ENCODE measurements at places on chromosomes 11 and 22. TPM values are rescaled to one million over a fixed set of nuclear protein-coding genes. Genes with fewer than 3 reads are reported as not detected.

DNA sequence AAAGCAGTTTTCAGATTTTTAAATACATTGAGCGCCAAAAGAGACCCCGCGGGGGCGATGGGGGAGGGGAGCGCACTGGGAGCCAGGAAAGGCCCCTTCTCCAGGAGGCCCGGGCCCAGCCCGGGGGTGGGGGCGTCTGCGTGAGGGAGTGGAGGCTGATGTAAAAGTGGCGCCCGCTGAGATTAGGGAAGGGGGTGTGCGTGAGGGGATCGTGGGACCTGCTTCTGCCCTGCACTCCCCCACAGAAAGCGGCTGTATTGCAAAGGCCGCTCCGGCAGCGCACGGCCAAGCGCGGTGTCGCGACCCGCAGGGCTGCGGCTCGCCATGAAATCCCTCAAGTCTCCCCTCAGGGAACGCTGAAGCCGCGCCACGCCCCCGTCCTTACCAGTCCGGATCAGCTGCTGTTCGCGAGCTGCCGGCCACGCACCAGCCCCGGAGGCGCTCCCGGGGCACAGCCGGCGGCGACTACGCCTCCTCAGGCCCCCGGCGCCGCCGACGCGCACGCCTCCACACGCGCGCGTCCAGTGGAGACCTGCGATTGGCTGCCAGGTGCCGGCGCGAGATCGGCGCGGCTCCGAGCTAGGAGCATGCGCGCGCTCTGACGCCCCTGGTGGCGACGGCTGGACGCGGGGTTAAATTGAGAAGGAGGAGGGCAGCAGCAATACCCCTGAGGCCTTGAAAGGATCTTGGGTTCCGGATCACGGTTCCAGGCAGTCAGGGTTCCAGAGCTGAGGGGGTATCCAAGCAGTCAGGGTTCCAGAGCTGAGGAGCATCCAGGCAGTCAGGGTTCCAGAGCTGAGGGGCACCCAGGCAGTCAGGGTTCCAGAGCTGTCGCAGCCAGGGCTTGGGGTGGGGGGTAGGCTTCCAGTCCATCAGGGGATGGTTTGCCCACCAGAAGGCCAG, at the start of gene ZNF280B:
TSS of gene ZNF280B (minus strand) at position 469 of the 903 bp plus-strand sequence. CDS start 19,344 bp downstream, outside the sequence.
- no peak for DNase-seq

DNA sequence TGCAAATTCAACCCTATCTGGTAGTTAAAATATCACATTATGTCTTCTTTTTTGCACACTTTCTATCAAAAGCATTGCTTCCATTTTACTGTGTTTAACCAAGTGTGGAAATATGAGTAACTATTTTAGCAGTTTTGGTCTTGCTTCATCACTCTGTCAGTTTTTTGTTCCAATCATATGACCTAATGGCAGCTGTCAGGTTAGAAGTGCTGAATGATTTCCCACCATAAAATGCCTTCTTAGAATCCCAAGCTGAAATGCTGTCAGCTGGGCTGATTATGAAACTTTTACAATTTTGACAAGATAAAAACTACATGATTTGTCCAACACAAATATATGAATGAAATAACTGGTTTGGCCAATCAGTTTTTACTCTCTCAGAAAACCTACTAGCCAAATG, 1654.6 kb upstream of the RAG2 start:
- DNase-seq, result no peak

DNA sequence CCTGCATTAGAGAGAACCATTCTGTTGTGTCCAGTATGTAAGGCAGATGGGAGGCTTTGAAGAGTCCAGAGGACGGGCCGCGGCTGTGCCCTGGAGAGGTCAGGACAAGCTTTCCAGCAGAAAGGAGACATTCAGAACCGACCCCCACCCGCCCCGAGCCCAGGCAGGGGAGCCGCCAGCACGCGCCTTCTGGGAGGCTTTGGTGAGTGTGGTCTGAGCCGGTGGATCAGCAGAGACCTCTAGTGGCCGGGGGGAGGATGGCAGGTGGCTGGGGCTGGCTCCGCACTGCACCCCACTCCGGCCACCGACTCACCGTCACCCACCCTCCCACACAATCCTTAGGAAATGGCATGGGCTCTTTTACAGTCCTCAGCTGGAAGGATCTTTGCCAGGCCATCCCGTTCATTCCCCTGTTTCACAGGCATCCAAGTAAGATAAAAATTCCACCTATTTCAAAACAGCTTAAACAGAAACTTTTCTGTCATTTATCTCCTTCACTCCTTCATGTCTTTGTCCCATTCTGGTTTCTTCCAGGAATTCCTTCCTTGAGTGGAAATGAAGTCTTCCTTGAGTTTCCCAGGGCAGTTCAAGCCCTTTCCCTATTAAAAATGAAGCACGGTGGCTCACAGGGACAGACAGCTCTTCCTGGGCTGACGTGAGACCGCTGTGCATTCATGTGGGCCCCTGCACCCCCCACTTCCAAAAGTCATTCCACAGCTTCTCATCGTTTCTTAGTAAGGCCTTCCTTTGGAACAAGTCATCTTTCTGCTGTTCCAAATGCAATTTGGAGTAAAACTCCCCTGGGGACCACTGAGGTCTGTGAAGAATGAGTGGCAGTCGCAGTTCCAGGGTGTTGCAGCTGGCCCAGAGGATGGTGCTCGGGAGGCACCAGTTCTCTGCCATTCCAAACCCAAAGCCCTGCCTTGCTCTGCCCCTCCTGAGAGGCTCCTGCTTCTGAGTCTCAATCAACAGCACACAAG, 91.0 kb downstream of the FEZ1 start:
- no peak for DNase-seq

CASP5 gene
- not detected for total RNA-seq

OR52E8 gene
- total RNA-seq, result not detected

DNA sequence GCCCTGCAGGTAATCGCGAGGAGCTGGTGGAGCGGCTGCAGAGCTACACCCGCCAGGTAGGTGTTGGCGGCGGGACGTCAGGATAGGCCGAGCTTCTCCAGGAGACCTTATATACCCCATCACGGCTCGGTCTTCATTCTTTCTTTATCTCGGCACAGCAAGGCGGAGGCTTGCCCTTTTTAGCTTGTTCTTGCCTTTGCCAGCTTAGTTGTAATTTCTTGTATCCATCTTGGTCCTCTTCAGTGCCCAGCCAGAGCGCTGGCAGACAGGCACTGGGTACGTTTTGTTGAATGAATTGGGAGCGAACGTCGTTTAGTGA, 459 bp downstream of the SF3B2 start:
- DNase-seq, result no peak

- no peak for DNase-seq
These were observed 149.8 kb downstream of the CCDC34 start for GRCh38 chr11:27213232-27213660.

RAG1 gene
- 1.0 TPM for total RNA-seq

DNA sequence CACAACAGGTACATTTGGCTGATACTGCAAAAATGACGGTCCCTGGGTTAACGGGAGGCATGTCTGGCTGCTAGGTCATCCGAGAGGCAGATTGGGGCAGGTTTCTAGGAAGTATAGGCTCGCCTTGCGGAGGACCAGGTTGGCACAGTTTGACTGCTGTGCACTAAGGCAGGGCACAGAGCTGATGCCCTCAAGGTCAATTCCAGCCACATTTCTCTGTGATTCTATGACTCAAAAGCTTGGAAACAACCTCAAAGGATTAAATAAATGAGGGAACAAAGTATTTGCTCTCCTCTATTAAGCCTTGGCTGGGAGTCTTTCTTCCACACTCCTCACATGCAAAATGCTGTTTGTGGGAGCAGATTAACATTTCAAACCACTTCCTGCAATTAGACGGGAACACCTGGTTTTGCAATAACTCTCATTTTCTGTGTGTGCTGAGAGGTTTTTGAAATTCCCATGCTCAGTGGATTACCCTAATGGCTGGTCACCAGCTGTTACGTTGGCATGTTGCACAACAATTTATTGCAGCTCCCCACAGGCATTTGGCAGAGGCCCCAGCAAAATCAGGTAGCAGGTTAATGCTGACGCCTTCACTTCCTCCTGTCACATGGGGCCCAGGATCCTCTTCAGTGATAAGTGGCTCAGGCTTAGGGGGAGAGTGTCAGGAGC, 61.0 kb upstream of the PLET1 start:
- DNase-seq, result peak; percentile 100

- no peak for DNase-seq
These were observed 6.8 kb upstream of the SERPINH1 start for GRCh38 chr11:75555079-75555811.

DNA sequence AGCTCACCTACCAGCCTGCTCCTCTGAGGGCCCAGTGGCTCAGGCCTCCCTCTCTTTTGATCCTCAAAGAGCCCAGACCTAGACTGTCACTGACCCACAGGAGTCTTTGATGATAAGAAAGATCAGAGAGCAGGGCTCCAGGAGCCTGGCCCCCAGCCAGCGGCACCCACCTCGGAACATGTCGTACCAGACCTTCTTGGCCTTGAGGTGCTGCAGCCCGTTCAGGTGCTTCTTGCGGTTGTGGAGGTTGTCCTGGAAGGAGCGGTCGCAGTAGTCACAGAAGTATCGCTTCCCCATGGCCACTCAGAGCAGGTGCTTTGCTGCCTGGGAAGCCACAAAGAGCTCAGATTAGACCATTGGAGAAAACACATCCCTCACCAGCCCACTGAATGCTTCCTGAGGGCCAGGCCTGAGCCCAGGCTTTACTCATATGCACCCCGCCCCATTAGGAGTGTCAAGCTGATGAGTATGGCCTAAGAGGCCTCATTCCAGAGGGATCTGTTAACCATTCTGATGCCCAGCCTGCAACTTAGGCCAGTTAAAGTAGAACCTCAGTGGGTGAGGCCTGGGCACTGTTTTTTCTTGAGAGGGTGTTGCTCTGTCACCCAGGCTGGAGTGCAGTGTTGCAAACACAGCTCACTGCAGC, 18.4 kb downstream of the ZMAT5 start:
- DNase-seq, result no peak

DNA sequence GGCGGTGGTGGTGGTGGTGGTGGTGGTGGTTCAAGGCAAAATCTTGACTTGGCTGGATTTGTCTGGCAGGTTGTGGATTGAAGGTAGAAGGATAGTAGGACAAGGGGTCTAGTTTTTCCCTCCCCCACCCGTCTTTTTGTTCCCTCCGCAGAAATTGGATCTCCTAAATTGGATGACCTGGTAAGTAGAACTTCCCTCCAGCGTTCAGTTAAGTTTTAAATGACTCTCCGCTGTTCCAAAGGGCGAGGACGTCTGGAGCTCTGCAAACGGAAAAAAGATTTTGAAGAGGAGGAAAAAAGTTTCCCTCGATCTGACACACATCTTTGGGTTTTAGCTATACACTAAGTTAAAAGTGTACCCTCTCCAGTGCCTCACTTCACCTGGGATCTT, 422 bp upstream of the LGR4 start:
- DNase-seq, result no peak

OR52N1 gene
- not detected for total RNA-seq

TTC36 gene
- total RNA-seq, result 1.6 TPM

DNA sequence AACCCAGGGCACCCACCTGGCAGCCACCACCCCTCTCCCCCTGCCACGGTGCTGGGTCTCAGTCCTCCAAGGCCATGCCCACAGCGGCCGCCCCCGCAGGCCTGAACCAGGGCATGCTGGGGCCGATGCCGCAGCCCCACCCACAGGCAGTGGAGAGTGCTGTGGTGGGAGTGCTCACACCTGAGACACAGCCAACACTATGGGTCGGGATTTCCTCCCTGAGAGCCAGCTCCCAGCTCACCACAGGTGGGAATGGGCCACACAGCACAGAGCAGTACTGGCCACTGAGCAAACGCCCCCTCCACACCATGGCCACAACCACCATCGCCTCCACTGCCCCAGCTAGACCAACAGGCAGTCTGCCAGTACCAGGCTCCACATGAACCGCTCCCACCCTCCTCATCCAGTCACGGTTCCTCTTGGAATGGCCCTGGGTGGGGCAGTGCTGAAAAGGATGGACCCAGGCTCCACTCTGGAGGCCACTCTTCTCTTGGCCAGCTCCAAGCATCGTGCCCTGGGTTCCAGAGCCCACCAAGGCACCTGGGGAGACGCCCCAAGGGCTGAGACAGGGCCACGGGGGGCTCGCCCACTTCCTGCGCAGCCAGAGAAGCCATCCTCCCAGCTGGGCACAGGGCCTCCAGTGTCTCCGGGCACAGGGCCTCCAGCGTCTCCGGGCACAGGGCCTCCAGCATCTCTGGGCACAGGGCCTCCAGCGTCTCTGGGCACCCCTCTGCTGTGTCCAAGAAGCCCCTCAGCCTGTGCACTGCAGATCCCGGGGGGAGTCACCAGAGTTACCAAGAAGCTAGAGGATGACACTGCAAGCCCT, 14.2 kb downstream of the MOB2 start:
- DNase-seq, result no peak

- no peak for DNase-seq
These were observed 27.3 kb downstream of the FAM118A start for GRCh38 chr22:45336971-45337431.

DNA sequence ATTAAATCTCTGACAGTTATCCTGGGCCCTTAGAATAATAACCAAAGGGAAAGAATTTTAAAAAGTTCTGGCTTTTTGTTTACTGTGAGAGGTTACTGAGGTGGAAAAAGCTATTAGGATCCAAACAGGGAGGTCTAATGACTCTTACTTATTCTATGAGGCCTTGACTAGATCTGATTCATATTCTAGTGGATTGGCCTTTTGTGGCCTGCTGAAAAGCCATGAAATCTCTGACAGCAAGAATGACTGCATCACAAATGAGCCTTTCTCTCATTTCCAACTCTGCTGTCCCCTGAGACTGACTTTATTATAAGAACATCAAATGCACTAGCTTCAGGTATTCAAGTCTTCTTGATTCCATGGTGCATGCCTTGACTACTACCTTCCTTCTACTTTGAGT, 1797.6 kb downstream of the LRRC4C start:
- no peak for DNase-seq

- DNase-seq, result no peak
These were observed 78.5 kb downstream of the TENM4 start for GRCh38 chr11:79362206-79362757.

DNA sequence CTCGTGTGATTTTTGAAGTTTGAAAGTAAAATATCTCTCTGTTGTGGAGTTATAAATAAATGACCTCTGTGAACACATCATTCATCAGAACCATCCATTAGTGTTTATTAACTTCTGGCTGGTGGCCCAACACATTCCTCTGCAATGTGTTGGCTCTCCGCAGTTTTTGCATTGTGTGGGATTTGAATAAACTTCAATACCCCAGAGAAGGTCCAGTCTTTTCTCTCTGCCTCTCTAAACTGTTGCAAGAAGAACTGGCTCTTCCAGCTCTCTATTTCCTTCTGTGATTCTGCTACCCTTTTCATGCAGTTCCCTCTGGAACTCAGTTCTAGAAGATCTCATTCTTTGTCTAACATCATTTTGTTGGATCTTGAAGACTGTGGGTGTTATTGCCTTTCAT, 125.0 kb upstream of the ARHGAP42 start:
- peak; percentile 68 for DNase-seq

C11orf42 gene
- total RNA-seq, result not detected

GRCh38 chr11:4026389-4026788, 68.2 kb upstream of the RRM1 start:
- no peak for DNase-seq

GRCh38 chr22:46879083-46879482, 116.6 kb downstream of the TBC1D22A start:
- DNase-seq, result no peak

PGA5 gene
- total RNA-seq, result not detected

SH3BP1 gene
- total RNA-seq, result 25.0 TPM
